ENCODE measurements at places on chromosomes 6 and 20.

DNA sequence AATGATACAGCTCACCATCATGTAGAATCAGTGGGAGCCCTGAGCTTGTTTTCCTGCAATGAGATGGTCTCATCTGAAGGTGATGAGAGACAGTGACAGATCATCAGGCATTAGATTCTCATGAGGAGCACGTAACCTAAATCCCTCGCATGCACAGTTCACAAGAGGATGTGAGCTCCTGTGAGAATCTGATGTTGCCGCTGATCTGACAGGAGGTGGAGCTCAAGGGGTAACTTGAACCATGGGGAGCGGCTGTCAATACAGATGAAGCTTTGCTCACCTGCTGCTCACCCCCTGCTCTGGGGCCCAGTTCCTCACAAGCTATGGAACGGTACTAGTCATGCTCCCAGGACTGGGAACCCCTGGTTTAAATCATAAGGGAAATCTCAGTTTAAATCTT, 89.2 kb downstream of the THBS2 start:
- no peak for DNase-seq

DNA sequence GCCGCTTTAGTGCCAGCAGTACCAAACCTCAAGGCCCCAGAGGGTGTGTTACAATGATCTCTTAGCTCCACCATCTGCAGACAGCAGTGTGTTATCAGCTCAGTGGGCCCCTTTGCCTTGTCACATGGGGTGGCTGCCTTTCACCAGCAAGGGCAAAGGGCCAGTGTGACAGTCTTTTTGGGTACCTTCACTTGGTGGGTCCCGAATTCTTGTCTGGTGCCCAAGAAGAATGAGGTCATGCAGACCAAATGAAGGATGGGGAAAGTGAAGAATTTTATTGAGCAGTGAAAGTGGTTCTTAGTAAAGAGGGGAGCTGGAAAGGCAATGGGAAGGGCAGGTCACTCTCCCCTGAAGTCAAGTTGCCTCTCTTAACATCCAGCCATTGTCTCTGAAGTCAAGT, 2.9 kb upstream of the SMIM28 start:
- no peak for DNase-seq

- no peak for DNase-seq
Observed at GRCh38 chr6:113394729-113395128, 462.4 kb upstream of the MARCKS start.

- DNase-seq = no peak
Observed at GRCh38 chr6:81455641-81456040, 296.8 kb downstream of the TENT5A start.

GRCh38 chr6:44462797-44463727, 75.6 kb downstream of the CDC5L start:
- DNase-seq = no peak

DNA sequence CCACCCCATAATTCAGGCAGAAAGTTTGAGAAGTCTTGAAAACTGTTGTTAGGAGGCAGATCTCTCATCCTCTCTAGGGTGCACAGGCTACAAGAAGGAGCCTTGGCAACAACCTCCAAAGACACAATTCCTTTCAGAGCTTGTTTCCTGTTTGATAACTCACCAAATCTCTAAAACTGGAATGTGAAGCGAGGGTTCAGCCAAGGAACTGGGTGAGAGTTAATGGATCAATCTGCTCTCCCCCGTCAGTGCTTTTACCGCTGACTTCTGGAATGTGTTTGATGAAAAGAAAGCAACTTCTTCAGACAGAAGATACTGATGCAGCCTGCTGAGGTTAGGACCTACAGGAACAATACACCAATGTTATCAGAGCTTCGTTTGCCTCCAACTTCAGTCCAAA, 171.8 kb upstream of the BMP2 start:
- no peak for DNase-seq

DNA sequence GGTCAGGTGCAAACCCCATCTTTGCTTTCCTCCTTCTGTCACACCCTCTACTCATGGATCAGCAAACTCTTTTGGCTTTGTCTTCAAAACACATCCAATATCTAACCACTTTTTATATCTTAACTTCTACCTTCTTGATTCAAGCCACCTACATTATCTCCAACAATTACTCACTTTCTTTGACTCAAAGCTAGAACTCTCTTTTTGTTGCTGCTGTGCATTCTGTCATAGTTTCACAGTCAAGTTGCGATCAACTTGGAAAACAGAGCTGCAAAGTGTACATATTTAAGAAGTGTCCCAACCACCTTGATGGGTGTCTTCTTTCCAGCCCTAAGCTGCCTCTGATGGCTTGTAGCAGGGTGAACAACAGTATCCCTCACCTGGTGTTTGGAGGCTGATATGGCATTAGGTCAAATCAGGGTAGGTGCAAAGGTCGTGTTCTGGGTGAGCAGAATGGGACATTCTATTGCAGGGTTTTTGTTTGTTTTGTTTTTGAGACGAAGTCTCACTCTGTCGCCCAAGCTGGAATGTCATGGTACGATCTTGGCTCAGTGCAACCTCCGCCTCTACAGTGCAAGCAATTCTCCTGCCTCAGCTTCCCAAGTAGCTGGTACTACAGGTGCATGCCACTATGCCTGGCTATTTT, 43.4 kb upstream of the RALGAPA2 start:
- no peak for DNase-seq

DNA sequence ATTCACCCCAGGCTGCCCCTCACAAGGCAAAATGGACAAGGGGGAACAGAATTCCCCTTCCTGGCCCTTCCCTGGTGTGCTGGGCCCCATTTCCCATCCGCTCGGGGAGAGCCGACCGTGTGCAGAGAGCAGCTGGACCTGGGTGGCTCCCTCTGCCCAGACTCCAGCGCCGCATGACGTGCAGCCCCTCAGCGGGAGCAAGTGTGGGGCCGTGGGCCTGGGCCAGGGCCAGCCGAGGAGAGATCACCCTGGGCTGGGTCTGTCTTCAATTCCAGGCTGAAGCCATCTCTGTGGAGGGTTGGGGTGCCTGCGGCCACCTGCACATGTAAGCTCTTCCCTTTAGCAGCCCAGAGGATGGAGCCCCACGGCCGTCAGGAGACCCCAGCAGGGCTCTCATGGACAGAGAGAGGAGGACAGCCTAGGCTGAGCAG, 241.8 kb downstream of the TTLL2 start:
- DNase-seq = no peak

- no peak for DNase-seq
Observed at GRCh38 chr6:6711031-6711785, 122.7 kb downstream of the LY86 start.

GRCh38 chr6:167965592-167966539, 31.6 kb upstream of the KIF25 start:
- DNase-seq = no peak

GRCh38 chr20:18702736-18703135, 110.8 kb upstream of the SCP2D1 start:
- no peak for DNase-seq

- DNase-seq = peak; percentile 14
Observed at GRCh38 chr20:2822073-2822472, 5.9 kb downstream of the TMEM239 start.

GRCh38 chr6:104326173-104327001, 533.3 kb downstream of the HACE1 start:
- no peak for DNase-seq

DNA sequence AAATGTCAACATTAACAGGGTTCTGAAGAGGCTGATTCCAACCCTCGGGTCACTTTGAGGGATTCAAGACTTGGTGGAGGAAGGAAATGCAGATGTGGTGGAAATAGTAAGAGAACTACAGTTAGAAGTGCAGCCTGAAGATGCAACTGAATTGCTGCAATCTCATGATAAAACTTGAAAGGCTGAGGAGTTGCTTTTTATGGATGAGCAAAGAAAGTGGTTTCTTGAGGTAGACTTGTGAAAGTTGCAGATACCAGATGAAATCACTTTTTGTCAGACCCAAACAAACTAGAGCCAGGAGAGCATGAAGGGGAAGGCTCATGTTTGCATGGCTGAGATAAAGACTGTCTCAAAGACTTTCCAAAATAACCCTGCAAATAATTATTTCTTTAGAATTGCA, 16.2 kb downstream of the ANKRD6 start:
- DNase-seq = no peak

DNA sequence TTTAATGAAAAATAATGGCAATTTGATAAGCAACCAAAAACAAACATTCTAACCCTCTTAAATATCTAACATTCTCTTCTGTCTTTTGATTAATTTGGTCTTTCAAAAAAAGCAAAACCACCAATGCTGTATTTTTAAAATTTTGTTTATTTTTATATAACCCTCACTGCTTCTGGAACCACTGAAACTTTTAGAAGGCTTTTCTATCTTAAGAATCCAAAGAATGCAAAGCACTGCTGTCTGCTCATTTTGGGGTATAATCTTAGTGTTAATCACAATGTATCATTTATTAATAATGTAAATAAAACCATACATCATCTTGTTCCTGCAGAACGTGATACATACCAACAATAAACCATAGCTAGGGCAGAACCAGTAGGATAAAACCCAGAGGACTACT, 14.0 kb downstream of the STK38 start:
- DNase-seq = no peak

GRCh38 chr6:150606647-150607328, 7.1 kb downstream of the PLEKHG1 start:
- DNase-seq = no peak

DNA sequence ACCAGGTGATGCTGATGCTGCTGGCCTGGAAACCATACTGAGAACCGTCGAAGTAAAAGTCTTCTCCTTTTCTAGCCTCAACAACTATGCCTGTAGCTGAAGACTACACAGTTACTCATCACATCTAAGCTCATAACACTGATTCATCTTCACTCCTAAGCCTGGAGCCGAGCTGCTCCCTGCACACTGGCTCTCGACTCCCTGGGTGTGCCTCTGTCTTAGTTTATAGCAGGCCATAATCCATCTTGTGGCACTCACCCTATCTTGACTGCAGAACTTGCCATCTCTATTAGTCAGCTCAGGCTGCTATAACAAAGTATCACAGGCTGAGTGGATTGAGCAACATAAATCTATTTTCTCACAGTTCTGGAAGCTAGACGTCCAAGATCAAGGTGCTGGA, 191.0 kb downstream of the UNC5CL start:
- DNase-seq = no peak

GRCh38 chr6:155066361-155066760, 71.2 kb downstream of the TIAM2 start:
- DNase-seq = no peak

DNA sequence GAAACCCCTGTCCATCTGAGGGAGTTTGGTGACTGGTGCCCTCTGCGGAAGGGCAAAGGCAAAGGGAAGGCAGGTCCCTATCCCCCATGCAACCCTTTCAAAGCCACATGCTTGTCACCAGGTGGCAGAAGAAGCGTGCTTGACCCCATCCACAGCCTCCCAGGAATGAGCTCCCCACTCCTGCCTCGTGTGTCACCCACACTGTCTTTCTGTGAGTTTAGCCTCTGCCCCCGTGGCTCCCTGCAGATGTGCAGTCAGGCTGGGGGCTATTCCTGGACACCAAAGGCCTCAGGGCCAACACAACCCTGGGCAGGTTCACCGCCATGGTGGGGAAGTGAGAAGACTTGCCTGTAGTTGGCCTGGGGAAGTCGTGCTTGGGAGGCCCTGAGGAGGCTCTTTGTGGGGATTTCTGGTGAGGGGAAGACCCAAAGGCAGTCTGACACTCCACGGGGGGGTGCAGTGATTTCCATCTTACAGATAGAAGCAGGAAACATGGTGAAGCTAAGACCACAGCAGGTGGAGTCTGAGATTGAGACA, 16.6 kb upstream of the PCMTD2 start:
- no peak for DNase-seq

DNA sequence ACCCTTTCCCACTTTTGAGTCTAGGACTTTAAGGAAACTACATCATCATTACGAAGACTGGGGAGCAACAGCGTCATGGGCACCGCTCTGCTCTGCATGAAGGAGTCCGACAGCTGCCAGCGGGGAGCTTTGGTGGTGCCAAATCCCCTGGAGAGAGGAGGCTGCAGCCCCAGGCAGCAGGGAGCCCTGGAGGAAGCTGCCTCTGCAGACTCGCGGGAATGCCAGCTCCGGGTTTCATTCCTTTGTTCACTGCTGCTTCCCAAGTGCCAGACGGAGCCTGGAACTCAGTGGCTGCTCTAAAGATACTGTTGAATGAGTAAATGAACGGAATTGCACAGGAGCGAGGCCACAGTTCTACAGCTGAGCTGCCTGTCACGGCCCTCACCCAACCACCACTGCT, 196.5 kb upstream of the THBS2 start:
- no peak for DNase-seq

DNA sequence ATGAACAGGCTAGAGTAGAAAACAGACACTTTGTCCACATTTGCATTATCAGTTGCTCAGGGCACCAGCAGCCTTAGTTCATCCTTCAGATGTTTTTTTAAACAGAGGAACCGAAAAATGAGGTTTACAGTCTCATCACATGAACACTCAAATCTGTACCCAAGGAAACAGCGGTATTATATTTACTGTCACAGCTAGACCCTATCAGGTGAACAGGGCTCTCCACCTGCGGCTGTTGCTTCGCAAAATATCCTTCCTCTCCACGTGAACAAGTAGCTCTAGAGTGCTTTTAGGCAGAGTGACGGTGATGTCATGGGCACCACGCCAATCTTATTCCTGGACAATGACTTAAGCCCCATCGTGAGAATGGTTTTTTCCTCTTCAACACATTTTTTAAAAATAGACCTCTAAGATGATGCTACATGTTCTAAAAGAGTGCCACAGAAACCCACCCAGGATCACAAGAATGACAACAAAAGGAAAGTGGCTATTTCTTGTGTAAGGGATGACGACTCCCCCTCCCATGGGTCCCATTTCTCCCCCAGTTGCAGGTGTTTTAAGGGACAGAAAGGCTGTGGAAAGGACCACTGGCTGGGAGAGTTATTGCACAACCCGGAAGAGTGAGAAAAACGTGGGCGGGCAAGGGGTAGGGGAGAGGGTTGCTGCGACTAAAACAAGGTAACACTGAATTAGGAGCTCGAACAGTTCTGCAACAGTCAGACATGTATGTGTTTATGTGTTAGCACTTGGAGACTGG, 77.7 kb downstream of the EFHC1 start:
- DNase-seq = no peak

DNA sequence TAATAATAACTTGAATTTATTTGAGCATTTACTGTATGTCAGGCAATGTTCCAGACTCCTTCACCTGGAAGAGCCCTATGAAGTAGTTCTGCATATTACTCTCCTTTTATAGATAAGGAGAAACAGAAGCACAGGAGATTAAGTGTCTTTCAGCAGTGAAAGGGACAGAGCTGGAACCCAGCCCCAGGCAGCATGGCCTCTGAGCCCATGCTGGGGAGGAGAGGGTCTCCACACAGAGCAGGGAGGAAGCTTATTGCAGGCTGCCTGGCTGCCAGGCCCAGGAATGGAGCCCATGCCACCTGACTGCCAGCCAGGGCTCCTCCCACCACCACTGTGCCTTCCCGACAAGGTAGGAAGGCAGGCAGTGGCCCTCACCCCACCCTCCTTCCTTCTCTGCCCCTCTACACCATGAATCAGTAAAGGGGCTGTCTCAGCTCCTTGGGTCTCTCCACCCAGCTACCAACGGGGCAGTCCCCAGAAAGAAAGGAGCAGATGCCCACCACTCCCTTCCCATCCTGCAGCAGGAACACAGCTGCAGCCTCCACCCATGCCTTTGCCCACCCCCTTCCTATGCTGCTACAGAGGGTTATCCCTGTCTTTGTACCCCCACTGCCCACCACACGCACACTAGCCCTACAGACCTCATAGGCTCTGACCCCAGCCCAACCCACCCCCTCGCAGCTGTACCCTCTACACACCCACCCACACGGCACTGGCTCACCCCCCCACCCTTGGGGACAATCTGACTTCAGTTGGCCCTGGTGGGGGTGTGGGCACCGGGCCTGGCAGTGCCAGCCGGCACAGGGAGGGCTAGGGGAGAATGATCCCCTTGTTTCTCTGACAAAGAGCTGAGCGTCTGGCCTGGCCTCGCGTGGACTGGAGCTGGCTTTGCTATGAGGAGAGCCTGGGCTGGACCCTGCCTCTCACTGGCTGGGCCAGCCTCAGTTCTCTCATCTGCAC, 41.8 kb downstream of the TFEB start:
- DNase-seq = no peak
